ENCODE measurements at places on chromosomes 3 and 15. TPM values are rescaled to one million over a fixed set of nuclear protein-coding genes. Genes with fewer than 3 reads are reported as not detected.
A peak's percentile ranks its signal among the peaks of the same experiment; 100 is the strongest.

DNA sequence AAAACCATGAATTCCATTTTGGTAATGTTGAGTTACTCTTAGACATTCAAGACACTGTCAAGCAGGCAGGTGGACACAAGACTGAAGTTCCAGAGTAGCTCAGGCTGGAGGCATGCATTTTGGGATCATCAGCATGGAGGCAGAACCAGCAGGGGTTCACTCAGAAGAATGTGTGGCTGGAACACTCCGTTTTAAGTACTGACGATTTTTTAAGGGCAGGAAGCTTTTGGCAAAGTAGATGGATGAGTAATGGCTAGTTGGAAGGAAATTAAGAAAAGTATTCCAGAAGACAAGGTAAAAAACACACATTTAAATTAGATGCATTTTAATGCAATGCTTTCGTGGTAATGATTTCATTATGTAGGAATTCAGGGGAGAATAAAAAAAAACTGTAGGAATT lies 420.4 kb downstream of the ROBO2 start:
- no peaks in the 10 kb centered on the region for H3K4me1 ChIP-seq
- no peak for DNase-seq
- no peak overlapping the region for H3K27ac ChIP-seq
- no peaks in the 10 kb centered on the region for H3K27me3 ChIP-seq

DNA sequence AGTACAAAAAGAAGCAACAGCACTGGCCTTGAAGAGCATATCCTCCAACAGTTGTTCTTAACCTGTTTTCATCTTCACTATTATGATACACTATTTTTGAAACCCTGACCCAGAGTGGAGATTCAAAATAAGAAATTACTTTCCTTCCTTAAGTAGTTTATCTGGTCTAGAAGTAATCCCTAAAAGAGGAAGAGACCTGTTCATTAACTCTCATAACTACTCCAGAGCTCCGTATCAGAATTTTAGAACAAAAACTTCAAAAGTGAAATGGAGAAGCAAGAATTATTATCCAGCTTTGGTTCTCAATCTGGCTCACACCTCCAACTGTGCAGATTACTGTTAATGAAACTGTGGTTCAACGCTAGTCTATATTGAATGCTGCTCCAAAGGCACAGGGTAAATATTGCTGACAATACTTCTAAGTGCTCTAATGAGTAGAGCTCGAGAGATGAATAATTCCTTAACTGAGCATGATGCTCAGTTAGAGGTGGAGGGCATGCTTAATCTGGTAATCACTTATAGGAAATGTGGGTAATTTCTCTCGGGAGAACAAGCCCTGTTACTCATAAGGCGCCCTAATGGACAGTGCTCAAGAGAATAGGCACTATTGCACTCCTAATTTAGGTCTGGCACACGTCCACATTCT lies 5.2 kb downstream of the LCMT2 start:
- no peak for DNase-seq
- no peaks in the 10 kb centered on the region for H3K27me3 ChIP-seq
- no peak overlapping the region for H3K27ac ChIP-seq
- no peaks in the 10 kb centered on the region for H3K36me3 ChIP-seq
- H3K4me3 ChIP-seq = no peak overlapping the region

GRCh38 chr15:66169625-66170024 lies 83.9 kb downstream of the MEGF11 start:
- H3K36me3 ChIP-seq = no peaks in the 10 kb centered on the region
- peaks cover 20% of the 10 kb centered on the region for H3K27me3 ChIP-seq
- no peak overlapping the region for H3K4me3 ChIP-seq
- H3K27ac ChIP-seq = no peak overlapping the region

The PARP6 gene
- 64.5 TPM for total RNA-seq

- no peak overlapping the region for H3K4me3 ChIP-seq
- peak; percentile 52 for DNase-seq
- H3K36me3 ChIP-seq = no peaks in the 10 kb centered on the region
- H3K27me3 ChIP-seq = no peaks in the 10 kb centered on the region
These were observed 51.8 kb downstream of the MITF start for GRCh38 chr3:69791106-69791505.

The EXD1 gene
- total RNA-seq = not detected

The TEX9 gene
- 6.3 TPM for total RNA-seq

DNA sequence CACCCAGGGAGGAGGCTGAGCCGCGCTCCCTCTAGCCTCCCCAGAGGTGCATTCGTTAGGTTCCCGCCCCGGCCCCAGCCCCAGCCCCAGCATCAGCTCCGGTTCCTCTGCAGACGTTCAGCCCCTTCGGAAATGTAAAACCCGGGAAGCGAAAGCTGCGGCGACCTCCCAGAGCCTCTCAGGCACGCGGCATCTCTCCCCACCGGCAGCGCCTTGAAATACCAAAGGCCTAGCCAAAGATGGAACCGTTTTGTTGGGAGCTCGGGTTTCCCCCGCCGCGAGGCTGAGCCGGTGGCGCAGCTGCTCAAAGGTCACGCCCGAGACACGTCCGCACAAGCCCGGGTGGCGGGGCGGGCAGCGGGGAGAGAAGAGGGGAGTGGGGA lies 77.8 kb upstream of the HES1 start:
- H3K36me3 ChIP-seq = no peaks in the 10 kb centered on the region
- H3K4me3 ChIP-seq = peak overlapping the region; percentile 19
- H3K27me3 ChIP-seq = no peaks in the 10 kb centered on the region
- DNase-seq = peak; percentile 84
- no peak overlapping the region for H3K27ac ChIP-seq

GRCh38 chr3:180072786-180073185 lies 36.0 kb upstream of the PEX5L start:
- DNase-seq = no peak
- no peaks in the 10 kb centered on the region for H3K4me1 ChIP-seq
- H3K27ac ChIP-seq = no peak overlapping the region
- H3K4me3 ChIP-seq = no peak overlapping the region

DNA sequence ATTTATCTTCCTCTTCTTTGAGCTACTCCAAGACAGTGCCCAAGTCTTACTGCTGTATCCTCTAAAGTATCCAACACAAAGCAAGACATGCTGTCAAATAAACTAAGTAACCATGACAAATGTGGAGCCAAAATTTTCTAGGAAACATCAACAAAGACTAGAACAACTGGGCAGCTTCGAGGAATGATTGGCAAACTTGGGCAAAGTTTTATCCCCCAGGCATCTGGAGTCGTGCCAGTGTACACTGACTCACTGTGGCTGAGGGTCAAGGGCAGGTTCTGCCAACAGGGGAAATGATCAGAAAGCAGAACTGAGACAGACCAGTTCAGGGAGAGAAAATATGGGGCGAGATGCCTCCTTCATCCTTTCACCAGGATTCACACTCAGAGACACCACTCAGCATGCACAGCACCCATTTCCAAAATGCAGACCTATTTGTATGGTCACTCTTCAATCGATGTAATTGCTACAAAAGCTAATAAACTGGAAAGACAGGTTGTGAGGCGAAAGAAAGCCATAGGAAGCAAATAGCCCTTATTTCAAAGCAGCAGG lies 65.8 kb downstream of the MB21D2 start:
- no peak for DNase-seq
- H3K27ac ChIP-seq = no peak overlapping the region
- H3K4me3 ChIP-seq = no peak overlapping the region
- H3K27me3 ChIP-seq = no peaks in the 10 kb centered on the region
- H3K4me1 ChIP-seq = peaks cover 8% of the 10 kb centered on the region
- no peaks in the 10 kb centered on the region for H3K36me3 ChIP-seq

- H3K4me1 ChIP-seq = peaks cover 21% of the 10 kb centered on the region
- no peak overlapping the region for H3K4me3 ChIP-seq
- DNase-seq = no peak
- no peaks in the 10 kb centered on the region for H3K36me3 ChIP-seq
These were observed 279.4 kb upstream of the TLE3 start for GRCh38 chr15:70376929-70377691.

The UCN2 gene
- not detected for total RNA-seq

DNA sequence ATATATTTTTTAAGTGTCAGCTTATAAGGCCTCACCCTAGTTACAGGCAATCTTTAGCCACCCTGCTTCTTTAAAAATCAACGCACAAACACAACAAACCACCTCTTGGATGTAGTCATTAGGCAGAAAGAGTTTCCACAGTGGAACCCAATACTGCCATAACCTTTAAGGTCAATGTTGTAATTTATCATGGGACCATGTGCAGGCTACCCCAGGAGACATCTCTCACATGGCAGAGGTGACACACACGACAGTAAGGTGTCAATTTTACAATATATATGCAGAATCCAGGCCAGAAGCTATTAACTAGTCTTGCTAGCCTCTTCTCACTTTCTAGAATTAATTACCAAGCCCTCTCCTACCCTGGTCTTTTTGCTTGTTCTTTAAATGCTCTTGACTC lies 336.5 kb downstream of the MAGI1 start:
- no peaks in the 10 kb centered on the region for H3K27me3 ChIP-seq
- H3K27ac ChIP-seq = no peak overlapping the region
- H3K4me3 ChIP-seq = no peak overlapping the region
- no peaks in the 10 kb centered on the region for H3K36me3 ChIP-seq
- H3K4me1 ChIP-seq = no peaks in the 10 kb centered on the region

DNA sequence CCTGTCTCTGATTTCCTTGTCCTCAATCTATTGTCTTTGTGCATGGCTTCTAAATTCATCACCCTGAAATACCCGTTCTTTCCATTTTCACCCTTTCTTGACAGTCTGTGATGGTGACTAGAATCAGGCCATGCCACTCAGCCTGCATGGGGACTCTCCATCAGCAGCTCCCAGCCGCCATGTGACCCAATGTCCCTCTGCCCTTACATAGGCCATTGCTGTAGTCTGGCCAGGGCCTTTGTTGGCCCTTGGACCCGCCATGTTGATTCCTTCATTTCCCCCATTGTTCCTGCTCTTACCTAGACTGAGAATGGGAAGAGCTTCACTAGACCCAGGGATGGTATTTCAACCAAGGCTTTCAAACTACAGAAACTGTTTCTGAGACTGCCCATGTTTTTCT lies 45.8 kb downstream of the SPSB4 start:
- H3K27me3 ChIP-seq = no peaks in the 10 kb centered on the region
- H3K27ac ChIP-seq = no peak overlapping the region
- DNase-seq = no peak
- H3K36me3 ChIP-seq = no peaks in the 10 kb centered on the region
- H3K4me1 ChIP-seq = no peaks in the 10 kb centered on the region

The TTLL3 gene
- 33.9 TPM for total RNA-seq

- no peak for DNase-seq
- no peaks in the 10 kb centered on the region for H3K4me1 ChIP-seq
- H3K4me3 ChIP-seq = no peak overlapping the region
- H3K36me3 ChIP-seq = no peaks in the 10 kb centered on the region
- H3K27ac ChIP-seq = no peak overlapping the region
These were observed 68.9 kb downstream of the EPHB1 start for GRCh38 chr3:134863915-134864314.

DNA sequence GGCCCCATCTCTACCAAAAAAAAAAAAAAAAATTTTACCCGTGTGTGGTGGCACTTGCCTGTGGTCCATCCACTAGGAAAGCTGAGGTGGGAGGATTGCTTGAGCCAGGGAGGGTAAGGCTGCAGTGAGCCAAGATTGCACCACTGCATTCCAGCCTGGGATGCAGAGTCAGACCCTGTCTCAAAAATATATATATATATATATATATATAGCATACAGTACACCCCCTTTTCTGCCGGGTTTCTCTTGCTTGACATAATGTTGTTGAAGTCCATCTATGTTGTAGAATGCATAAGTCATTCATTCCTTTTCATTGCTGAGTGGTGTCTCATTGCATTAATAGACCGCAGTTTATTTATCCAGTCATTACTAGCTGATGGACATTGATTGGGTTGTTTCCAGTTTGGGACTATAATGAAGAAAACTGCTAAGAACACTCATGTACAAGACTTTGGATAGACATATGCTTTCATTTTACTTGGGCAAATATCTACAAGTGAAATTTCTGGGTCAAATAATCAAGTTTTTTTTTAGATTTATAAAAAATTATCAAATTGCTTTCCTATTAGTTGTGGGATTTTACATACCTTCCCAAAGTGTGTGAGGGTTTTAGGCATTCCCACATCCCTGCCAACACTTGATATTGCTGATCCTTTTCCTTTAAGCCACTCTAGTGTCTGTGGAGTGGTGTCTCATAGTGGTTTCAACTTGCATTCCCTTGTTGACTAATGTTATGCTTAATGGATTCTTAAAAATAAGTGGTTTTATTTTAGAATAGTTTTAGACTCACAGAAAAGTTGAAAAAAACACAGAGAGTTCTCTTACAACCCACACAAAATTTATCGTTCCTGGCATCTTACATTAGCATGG lies 2.1 kb upstream of the PRR20G start:
- H3K4me3 ChIP-seq = no peak overlapping the region
- DNase-seq = no peak
- H3K27ac ChIP-seq = no peak overlapping the region
- H3K4me1 ChIP-seq = no peaks in the 10 kb centered on the region

The TIGIT gene
- 1.2 TPM for total RNA-seq

The SOX14 gene
- not detected for total RNA-seq

The DVL3 gene
- total RNA-seq = 72.6 TPM

The CPLX3 gene
- total RNA-seq = not detected

GRCh38 chr3:197227780-197228574 lies 70.4 kb downstream of the DLG1 start:
- DNase-seq = no peak
- no peaks in the 10 kb centered on the region for H3K27me3 ChIP-seq
- no peaks in the 10 kb centered on the region for H3K36me3 ChIP-seq

GRCh38 chr3:79517766-79518413 lies 249.9 kb downstream of the ROBO1 start:
- no peaks in the 10 kb centered on the region for H3K4me1 ChIP-seq
- no peak overlapping the region for H3K4me3 ChIP-seq
- DNase-seq = peak; percentile 54
- no peak overlapping the region for H3K27ac ChIP-seq
- H3K36me3 ChIP-seq = no peaks in the 10 kb centered on the region

The OR5H15 gene
- total RNA-seq = not detected

GRCh38 chr3:64190517-64191515 lies 34.5 kb downstream of the PRICKLE2 start:
- H3K27me3 ChIP-seq = no peaks in the 10 kb centered on the region
- no peak overlapping the region for H3K27ac ChIP-seq
- no peaks in the 10 kb centered on the region for H3K36me3 ChIP-seq
- DNase-seq = no peak

The AP3B2 gene
- total RNA-seq = 0.82 TPM

- H3K27me3 ChIP-seq = no peaks in the 10 kb centered on the region
- H3K4me1 ChIP-seq = no peaks in the 10 kb centered on the region
- no peak for DNase-seq
- no peak overlapping the region for H3K27ac ChIP-seq
- no peak overlapping the region for H3K4me3 ChIP-seq
These were observed 570.0 kb upstream of the NR2F2 start for GRCh38 chr15:95760508-95760907.

The GNL3 gene
- 44.5 TPM for total RNA-seq

DNA sequence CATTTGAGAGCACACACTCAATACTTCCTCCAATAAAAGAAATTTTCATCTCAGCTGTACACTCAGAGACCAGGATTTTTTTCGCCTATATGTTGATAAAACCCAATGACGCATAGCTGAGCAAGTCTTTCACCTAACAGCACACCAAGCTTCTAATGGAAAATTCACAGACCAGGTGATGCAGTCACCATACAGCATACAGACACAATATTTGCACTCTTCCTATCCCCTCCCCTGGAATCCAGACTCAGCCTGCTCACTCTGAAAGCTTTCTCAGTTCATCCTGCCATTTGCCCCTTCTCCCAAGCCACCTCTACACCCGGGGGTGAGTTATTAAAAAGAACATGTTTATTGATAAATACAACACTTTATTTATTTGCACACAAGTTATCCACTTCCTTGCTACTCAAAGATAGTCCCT lies 1.7 kb downstream of the TBC1D5 start:
- no peaks in the 10 kb centered on the region for H3K27me3 ChIP-seq
- H3K4me3 ChIP-seq = peak overlapping the region; percentile 16
- H3K27ac ChIP-seq = peak overlapping the region; percentile 99

All from left lung (tissue), 14 donors.